ENCODE measurements at places on chromosomes 16 and 17.

GRCh38 chr16:51407921-51408320 lies 256.9 kb upstream of the SALL1 start:
- DNase-seq: no peak

DNA sequence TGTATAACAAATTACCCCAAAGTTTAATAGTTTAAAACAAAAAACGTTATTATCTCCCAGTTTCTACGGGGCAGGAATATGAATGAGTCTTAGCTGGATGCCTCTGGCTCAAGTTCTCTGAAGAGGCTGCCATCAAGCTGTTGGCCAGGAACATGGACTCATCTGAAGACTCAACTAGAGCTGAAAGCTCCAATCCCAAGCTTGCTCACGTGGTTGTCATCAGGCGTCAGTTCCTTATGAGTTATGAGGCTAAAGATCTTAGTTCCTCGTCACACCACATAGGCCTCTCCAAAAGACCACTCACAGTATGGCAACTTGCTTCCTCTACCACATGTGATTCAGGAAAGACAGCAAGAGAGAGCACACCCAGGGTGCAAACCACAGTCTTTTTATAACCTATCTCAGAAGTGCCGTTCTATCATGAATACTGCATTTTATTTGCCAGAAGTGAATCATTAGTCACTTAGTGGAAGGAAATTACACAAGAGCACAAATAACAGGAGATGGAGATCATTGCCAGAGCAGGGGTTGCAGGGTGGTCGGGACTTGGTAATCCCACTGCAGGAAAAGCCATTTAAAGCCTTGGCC lies 48.7 kb upstream of the NLK start:
- DNase-seq: no peak

GRCh38 chr17:7263801-7264078 lies 1.5 kb upstream of the CLDN7 start:
- DNase-seq: no peak

DNA sequence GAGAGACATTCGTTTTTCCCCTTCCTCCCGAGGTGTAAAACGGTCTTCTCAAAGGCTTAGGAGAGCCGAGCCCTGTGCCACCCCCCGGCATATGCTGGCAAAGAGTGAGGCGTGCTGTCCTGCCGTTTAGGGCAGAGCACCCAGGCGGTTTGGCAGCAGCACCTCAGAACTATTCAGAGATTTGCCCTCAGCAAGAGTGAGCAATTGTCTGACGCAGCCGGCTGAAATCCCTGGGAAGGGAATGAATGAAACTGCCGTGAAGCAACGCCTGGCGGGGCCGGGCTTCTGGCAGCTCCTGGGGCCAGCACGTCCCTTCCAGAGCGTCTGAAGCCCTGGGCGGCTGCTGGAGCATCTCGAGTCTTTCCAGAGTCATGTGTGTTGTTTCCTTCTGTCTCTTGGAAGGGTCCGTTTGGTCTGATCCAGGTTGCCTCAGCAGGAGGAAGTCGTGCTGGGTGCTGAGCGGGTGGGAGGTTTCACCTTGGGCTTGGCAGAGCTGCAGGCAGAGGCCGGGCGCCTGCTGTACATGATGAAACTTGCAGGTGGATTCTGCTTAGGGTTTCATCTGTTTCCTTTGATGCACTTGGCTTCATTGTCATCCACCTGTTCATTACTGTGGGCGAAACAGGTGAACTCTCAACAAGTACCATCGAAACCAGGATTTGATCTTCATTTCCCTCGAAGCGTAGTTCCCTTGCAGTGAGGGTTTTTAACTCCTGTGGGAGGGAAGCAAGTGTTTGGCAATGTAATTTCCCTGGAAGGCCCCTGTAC lies 35.4 kb downstream of the TBCD start:
- no peak for DNase-seq

- DNase-seq: no peak
Measured at GRCh38 chr17:77826132-77826873, 132.2 kb upstream of the TNRC6C start.

GRCh38 chr16:48155926-48156789 lies at the start of gene ABCC12:
Gene ABCC12 (minus strand): TSS chr16:48155993. CDS start chr16:48146424, 9,569 bp downstream.
- DNase-seq: peak; percentile 67

- DNase-seq: no peak
Measured at GRCh38 chr16:77307426-77308162, 108.4 kb downstream of the SYCE1L start.

DNA sequence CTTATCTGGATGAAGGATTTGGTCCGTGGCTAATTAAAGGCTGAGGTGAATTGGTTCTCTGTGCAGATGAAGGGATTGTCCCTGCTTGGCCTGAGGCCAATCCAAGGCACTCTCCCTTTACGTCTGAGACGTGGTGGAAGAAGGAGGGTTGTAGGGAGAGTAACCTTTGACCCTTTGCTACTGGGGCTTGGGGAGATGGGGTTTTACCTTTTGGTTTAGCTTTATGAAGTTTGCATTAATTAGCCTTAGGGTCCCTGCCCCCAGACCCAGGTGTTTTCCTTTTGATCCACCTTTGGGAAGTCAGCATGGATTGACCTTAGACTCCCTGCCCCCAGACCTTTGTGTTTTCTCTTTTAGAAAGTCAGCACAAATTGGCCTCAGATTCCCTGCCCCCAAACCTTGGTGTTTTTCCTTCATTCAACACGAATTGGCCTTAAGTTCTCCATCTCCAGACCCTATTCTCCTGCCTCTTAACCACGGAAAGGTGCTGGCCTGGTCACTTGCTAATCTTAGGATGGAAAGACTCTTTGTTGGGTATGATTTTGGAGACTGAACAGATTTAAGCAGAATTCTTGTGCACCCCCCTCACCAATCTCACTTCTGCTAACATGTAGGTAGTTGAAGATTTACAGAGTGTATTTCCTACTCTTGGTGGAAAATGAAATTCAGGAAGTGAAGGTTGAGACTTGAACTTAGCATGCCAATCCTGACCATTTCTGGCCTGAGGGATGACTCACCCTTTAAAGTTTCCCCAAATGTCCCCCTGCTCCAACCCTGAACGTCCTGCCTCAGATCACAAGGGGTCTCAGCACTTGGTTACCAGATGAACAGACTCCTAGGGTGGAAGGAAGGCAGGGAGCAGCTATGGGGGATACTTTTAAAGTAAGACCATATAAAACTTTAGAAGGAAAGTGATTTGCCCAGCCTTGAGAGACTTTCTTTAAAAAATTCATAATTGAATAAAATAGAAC lies 23.1 kb upstream of the MMD start:
- DNase-seq: peak; percentile 90

DNA sequence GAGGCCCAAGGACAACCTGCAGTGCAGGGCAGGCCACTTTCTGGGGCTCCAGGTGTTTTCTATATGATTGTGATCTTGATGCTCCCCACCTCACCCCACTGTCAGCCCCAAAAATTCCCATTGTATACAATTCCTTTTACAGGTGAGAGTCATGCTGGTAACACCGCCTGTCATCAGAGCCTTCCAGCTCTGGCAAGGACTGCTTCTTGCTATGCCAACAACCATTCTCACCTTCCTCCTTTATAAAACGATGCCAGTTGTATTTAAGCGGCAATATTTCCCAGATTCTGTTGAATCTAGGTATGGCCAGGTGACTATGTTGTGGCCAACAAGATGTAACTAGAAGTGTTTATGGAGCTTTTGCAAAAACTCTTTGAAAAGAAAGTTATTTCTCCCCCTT lies 30.4 kb upstream of the CALB2 start:
- DNase-seq: no peak

DNA sequence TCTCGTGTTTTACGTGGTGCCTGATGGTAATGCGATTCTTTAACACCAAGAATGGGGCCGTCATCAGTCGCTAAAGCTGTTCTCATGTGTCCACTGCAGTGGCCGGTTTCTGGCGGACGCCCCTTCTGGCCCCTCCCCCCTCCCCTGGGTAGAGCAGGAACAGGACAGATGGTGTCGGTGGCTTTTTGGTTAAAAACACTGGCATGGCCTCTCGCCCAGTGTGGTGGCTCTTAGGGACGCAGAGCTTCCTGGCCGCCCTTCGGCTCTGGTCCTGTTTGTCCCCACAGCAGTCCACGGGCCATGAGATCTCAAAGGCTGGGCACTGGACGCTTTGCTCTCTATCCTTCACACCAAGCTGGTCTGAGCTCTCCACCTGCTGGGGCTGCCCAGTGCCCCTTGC lies 151.8 kb downstream of the BANP start:
- no peak for DNase-seq

DNA sequence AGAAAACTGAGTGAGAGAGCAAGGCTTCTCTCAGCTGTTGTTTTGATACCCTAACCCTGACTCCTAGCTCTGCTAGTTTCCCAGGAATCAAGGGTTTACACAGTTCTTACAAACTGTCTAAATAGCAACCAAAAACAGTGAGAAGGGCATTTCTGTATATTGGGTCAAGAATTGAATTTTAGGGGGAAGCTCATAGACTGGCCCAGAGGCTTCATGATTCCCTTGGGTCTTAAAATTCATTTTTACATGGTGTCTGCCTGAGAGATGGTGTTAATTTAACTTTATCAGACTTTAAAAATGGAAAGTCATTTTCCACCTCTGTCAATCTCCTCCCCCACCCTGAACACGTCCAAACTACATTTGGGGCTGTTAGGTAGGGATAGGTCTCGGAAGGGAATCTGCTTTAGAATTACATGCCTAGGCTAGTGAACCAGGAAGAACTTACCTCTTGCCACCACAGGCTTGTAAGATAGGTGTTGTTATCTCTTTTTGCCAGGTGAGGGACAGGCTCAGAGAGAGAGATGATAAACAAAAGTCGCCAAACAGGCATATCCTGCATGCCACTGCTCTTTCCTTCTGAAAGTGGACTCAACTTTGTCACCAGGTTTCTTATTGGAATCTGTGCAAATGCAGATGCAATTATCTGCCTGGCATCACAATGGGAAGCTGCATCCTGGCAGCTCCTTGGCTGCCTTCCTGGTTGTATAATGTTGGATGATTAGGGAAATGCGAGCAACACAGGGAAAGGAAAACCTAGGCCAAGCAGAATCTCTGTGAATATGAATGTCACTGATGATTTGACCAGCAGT lies 3.1 kb downstream of the PHAF1 start:
- no peak for DNase-seq

- DNase-seq: no peak
Measured at GRCh38 chr16:23914946-23915530, 79.3 kb downstream of the PRKCB start.

GRCh38 chr16:88435437-88436355 lies 17.4 kb upstream of the ZFPM1 start:
- DNase-seq: no peak

DNA sequence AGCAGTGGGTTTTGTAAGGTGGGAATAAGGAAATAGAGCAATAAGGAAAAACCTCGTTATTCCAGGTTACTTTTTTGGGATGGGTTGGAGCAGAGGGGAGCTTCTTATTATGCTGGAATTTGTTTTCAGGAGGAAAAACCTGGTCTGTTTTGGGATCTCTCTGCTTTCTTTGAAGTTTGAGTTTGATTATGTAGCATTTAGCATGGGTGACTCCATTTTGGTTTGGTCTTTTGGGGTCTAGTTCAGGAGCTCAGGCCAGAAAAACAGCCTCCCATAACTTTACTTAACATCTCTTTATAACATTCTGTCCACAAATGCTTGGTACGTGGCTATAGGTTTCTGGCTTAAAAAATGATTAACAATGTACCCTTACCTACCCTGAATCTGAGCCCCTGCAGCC lies 8.5 kb upstream of the ZG16 start:
- DNase-seq: no peak
